ENCODE measurements at places on chromosomes 6 and 20.

DNA sequence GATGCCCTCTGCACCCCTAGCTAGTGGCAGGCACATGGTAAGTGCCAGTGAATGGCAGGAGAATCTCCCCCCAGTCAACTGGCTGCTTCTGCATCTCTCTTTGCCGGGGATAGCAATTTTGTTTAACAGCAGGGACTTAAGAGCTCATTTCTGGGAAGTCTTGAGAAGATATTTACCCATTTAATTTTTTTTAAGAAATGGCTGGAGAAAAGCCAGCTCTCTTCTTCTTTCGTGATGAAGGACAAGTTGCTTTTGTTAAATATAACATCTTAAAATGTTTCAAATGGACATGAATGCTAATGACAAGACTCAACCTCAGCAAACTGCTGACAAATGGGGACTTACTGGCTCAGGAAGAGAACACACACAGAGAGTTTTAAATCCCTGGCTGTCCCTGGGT is 55.0 kb upstream of the IYD start:
- H3K4me1 ChIP-seq = no peaks in the 10 kb centered on the region
- DNase-seq = no peak
- H3K36me3 ChIP-seq = no peaks in the 10 kb centered on the region
- no peak overlapping the region for H3K27ac ChIP-seq
- H3K27me3 ChIP-seq = no peaks in the 10 kb centered on the region

DNA sequence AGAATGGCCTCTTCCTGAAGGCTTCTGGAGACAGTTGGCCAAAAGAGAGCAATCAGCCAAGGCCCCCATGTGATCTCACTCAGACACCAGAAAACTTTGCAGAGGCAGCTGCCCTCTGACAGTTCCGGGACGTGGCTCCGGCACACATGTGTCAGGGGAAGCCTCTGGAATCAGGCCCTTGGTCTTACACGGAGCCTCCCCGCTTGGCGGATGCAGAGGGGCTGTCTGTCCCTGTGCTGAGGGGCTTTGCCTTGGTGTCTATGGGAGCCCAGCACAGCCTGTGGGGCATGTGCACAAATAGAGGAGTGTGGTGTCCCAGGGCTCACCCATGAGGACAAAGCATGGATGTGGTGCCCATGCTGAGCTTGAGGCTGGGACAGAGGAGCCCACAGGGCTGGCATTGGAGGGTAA is 13.8 kb downstream of the SIGLEC1 start:
- no peak for DNase-seq
- no peak overlapping the region for H3K27ac ChIP-seq
- no peak overlapping the region for H3K4me3 ChIP-seq
- no peaks in the 10 kb centered on the region for H3K4me1 ChIP-seq

- no peaks in the 10 kb centered on the region for H3K27me3 ChIP-seq
- no peaks in the 10 kb centered on the region for H3K36me3 ChIP-seq
- H3K27ac ChIP-seq = no peak overlapping the region
Measured at GRCh38 chr6:10030942-10031537, 383.8 kb downstream of the TFAP2A start.

GRCh38 chr6:37085198-37085597 is 79.7 kb downstream of the FGD2 start:
- no peak overlapping the region for H3K4me3 ChIP-seq
- no peaks in the 10 kb centered on the region for H3K36me3 ChIP-seq
- no peaks in the 10 kb centered on the region for H3K27me3 ChIP-seq
- DNase-seq = no peak

DNA sequence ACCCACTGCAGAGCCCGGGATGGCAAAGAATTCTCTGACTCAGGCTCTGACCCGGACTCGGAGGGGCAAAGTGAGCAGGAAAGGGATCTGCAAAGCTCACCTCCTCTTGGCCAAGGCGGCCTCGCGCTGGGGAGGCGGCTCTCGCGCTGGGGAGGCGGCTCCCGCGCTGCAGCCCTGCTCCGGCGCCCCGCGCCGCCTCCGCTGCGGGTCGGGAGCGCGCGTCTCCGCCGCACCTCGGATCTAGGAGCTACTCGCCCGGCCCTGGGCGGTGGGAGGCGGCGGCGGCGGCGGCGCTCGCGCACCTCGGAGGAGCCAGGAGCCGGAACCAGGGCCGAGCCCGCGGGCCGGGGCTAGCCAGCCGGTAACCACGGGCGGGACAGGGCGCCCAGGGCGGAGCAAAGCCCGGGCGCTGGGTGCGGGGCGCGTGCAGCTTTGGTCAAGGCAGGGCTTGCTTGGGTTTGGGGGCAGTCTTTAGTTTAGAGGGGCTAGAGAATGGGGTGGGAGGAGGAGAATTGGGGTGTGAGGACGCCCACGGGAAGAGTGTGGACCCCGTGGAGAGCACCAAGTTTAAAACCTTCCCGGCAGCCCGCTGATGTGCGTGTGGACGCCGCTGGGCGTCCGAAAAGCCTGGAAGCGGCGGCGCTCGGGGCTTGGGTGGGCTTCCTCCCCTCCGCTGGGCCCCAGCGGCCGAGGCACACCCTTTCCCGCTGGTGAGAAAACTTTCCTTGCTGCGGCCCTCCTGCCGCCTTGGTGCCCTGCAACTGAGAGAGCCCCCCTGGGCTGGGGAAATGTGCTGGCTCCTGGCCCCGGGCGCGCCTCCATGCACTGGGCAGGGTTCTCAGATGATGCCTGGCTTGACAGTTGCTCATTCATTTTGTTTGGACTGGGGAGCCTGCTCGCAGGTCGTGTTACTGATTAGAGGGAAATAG is at the start of gene MRAP2:
Gene MRAP2, plus strand, starts transcription at position 250 of the 929 bp plus-strand sequence. CDS start 21,547 bp downstream, outside the sequence.
- H3K4me1 ChIP-seq = peaks cover 4% of the 10 kb centered on the region
- H3K27me3 ChIP-seq = peaks cover 14% of the 10 kb centered on the region
- no peak within 1 kb of the TSS for H3K27ac ChIP-seq
- H3K36me3 ChIP-seq = no peaks in the 10 kb centered on the region

DNA sequence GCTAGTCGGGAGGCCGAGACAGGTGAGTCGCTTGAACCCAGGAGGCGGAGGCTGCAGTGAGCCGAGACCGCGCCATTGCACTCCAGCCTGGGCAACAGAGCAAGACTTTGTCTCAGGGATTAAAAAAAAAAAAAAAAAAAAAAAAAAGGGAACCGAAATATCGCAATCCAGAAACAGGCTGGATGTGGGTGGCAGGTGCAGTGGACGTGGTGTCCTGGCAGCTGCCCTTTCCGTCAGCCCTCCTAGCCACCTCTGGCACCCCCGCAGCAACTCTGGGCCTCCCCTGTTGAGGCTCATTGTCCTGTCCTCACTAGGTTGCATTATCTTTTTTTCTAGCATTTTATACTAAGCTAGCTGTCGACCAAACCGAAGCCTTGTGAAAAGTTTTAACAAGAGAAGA is 113.5 kb downstream of the DTNBP1 start:
- H3K36me3 ChIP-seq = no peaks in the 10 kb centered on the region
- H3K4me1 ChIP-seq = peaks cover 10% of the 10 kb centered on the region
- no peaks in the 10 kb centered on the region for H3K27me3 ChIP-seq
- H3K27ac ChIP-seq = no peak overlapping the region
- no peak for DNase-seq
- H3K4me3 ChIP-seq = no peak overlapping the region

DNA sequence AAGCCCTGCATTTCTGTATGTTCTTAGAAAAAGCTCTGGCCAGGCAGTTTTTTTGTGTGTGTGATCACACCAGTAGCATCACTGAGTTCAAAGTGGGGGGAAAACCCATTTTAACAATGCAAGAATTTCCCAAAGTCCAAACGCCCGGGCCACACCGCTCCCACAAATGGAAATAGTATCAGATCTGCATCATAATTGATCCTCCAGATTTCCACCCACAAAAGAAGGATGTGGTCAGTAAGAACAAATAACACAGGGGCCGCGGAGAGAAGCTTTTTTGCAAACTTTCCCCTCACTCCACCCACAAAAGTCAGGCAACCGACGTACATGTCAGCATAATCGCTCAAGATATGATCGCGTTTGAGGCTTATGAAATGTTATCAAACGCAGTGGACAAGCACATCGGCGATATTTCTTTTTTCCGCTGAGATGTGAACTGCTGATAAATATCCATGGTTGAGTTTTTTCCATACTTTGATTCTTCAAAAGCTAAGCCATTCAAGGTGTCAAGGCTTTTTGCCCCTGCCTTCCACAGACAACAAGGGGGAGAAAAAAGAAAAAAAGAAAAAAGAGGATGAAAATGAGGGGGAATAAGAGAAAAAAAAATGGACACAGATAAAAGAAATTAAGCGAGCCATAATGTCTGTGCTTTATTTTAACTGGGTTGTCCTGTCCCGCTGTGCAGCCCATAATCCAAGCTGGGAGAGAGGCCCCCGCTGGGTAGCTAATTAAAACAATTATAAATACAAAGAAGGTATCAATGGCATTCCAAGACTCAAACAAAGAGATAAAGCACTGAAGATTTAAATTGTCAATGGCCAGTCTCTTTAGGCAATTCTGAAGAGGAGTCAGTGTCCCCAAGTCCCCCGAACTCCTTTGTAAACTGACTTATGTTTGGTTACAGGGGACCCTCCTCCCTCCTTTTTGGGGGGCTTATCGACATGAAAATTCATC is 143.5 kb downstream of the ZFP64 start:
- H3K27me3 ChIP-seq = no peaks in the 10 kb centered on the region
- peak overlapping the region; percentile 76 for H3K27ac ChIP-seq
- no peaks in the 10 kb centered on the region for H3K36me3 ChIP-seq
- peak; percentile 70 for DNase-seq
- peaks cover 8% of the 10 kb centered on the region for H3K4me1 ChIP-seq
- H3K4me3 ChIP-seq = peak overlapping the region; percentile 8

DNA sequence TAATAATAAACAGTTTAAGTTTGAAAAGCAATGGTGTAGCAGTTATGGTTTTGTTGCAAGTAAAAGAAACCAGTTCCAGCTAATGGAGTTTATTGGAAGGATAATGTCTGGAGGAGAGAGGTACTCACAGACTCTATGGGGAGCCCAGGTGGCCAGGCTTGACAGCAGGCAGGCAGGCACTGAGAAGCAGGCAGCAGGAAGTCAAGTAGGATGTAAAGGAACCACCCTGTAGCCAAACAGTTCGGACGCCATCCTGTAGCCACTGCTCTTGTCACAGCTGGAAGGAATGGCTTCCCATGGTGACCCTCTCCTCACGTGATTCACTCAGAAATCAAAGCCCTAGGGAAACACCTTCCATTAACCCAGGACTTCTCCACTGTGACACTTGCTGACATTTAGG is 96.7 kb upstream of the MC3R start:
- H3K4me1 ChIP-seq = no peaks in the 10 kb centered on the region
- no peaks in the 10 kb centered on the region for H3K27me3 ChIP-seq
- no peaks in the 10 kb centered on the region for H3K36me3 ChIP-seq
- no peak overlapping the region for H3K27ac ChIP-seq
- DNase-seq = no peak
- no peak overlapping the region for H3K4me3 ChIP-seq

DNA sequence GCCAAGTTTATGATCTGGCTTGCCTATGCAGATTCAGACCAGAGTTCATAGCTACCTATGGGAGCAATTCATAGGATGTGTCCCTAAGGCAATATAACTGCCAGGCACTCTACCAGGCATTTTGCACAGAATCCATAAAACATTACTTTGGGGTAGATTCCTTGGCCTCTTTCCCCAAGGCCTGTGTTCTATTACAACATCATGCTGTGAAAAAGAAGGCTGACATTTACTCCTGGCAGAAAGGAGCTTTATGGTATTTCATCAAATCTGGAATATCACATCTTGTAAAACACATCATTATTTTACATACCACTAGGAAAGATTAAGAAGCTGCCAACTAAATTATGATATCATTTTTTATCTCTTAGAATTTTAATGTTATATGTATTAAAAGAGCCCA is 287.0 kb upstream of the MARCKS start:
- no peak overlapping the region for H3K4me3 ChIP-seq
- H3K4me1 ChIP-seq = peaks cover 3% of the 10 kb centered on the region
- H3K27ac ChIP-seq = no peak overlapping the region

DNA sequence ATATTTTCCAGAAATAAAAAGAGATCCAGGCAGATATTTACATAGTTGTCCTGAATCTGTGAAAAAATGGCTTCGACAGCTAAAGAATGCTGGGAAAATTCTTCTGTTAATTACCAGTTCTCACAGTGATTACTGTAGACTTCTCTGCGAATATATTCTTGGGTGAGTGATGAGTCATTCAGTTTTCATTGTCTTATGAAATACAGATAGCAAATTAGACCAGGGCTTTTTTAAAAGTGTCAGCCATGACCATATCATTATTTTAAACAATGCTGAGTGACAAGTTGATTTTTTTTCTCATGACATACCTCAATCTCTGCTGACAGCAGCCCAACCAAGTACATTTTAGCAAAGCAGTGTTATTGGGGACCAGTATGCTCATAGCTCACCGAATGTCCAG is 32.8 kb downstream of the TSPYL4 start:
- H3K4me3 ChIP-seq = no peak overlapping the region
- peaks cover 3% of the 10 kb centered on the region for H3K4me1 ChIP-seq
- no peak for DNase-seq
- no peaks in the 10 kb centered on the region for H3K27me3 ChIP-seq
- peaks cover 4% of the 10 kb centered on the region for H3K36me3 ChIP-seq

DNA sequence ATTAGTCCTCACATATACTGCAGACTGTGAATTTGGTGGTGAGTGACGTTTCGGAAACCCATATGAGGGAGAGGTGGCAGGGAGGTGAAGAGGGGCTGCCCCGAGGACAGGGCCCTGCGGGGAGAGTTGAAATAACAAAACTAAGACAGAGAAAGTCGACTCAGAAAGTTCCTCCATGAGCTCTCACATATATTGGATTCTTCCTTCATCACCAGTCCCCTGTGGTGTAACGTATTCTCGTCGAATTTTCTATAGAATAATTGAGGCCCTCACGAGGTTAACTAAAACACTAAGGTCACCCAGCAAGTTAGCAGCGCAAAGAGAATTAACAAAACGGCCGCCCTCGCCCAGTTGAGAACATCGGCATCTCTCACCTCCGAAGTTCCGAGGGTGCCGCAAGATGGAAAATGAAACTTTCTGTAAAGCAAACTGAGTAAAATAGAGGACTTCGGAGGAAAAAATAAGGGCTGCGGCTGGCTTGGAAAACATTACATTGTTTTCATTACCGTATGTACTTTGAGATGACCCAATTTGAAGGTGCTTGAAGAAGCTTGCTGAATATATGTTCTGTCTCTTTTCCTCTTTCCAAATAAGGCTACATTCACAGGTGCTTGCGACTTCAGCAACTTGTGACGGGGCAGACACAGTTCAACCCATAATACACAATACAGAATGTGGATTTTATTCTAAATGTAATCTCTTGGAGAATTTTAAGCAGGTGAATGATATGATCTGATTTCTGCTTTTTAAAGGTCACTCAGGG is 490.9 kb upstream of the JARID2 start:
- peaks cover 2% of the 10 kb centered on the region for H3K4me1 ChIP-seq
- no peaks in the 10 kb centered on the region for H3K36me3 ChIP-seq
- H3K4me3 ChIP-seq = no peak overlapping the region
- no peaks in the 10 kb centered on the region for H3K27me3 ChIP-seq
- H3K27ac ChIP-seq = no peak overlapping the region

All from H1 (cell line).